ENCODE measurements at places on chromosomes 3 and 15. TPM values are rescaled to one million over a fixed set of nuclear protein-coding genes. Genes with fewer than 3 reads are reported as not detected.

DNA sequence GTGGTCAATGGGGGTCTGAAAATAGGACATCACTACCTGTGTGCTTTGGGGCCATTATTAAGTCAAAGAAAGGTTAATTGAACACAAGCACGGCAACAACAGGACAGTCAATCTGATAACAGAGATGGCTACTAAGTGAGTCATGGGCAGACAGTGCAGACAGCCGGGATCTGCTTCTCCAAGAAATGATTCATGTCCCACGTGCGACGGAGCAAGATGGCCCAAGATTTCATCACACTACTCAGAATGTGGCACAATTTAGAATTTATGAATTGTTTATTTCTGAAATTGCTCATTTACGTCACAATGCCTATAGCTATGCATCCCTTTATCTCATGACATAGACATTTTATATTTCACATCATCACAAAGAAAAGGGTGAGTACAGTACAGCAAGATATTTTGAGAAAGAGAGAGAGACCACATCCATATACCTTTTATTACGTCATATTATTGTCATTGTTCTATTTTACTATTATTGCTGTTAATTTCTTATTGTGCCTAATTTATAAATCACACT lies 770.6 kb upstream of the NR2F2 start:
- DNase-seq = no peak

Gene SENP8
- 4.7 TPM for total RNA-seq

Gene SLC2A2
- not detected for total RNA-seq

DNA sequence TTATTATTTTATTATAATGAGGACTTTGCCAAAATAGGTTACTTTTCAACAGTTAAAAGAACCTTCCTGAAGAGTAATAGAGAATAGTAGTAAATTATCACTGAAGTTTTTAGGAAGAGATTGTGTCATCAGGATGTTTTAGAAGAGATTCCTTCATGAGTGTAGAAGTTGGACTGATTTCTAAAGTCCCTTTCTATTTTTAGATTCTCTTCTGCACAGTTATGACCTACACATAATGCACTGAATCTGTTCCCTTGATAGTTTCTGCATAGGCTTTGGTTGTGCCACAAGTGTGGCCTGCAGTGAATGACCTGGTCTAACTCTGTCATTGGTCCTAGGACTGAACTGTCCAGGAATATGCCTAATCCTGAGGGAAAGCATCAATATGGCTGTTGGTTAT lies 23.9 kb downstream of the SLC35A5 start:
- DNase-seq = no peak
